NCI-H1048 (cell line): ENCODE measurements at places on chromosomes 5 and 9.

GRCh38 chr5:94761055-94761454 lies 142.6 kb downstream of the SLF1 start:
- no peak for DNase-seq

DNA sequence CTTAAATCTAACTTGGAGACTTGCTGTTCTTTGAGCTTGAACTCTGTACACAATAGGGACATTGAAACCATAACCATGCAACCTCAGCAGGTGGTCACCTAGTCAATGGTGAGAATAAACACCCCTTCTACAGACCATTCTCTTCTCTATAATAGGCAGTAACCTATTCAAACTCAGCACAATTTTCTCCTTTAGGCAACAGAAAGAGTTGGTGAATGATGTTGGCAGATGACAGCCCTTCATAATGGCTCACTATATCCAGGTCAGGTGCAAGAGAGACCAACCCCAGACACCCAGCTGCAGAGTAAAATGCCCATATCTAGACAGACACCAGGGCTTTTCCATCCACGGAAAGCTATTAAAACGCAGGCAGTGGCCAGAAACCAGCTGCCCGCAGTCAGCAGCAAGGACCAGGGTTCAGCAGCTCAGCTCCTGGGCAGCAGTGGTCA lies 106.7 kb downstream of the SERINC5 start:
- no peak for DNase-seq

DNA sequence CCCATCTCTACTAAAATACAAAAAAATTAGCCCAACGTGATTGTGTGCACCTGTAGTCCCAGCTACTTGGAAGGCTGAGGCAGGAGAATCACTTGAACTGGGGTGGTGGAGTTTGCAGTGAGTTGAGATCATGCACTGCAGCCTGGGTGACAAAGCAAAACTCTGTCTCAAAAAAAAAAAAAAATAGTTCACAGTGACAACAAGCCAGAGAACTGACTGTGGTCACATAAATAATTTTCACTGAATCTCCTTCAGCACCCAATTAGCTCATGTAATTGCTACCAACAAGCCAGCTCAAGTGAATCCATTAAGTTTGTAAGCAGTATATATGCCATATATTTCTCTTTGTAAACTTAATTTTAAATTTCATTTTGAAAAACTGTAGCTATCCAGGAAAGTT lies 14.5 kb upstream of the AFAP1L1 start:
- DNase-seq = no peak

DNA sequence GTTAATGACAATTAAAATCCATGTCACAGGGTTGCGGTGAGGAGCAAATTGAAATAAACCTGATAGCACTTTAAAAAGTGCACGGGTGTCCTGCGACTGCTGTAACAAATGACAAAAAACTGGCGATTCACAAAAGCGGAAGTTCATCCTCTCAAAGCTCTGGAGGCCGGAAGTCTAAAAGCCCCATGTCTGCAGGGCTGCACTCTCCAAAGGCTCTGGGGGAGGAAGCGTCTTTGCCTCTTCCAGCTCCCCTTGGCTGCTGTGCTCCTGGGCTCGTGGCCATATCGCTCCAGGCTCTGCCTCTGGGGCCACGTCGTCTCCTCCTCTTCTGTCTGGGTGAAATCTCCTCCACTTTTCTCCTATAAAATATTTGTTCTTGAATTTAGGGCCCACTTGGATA lies 273.9 kb upstream of the IRX2 start:
- DNase-seq = no peak

DNA sequence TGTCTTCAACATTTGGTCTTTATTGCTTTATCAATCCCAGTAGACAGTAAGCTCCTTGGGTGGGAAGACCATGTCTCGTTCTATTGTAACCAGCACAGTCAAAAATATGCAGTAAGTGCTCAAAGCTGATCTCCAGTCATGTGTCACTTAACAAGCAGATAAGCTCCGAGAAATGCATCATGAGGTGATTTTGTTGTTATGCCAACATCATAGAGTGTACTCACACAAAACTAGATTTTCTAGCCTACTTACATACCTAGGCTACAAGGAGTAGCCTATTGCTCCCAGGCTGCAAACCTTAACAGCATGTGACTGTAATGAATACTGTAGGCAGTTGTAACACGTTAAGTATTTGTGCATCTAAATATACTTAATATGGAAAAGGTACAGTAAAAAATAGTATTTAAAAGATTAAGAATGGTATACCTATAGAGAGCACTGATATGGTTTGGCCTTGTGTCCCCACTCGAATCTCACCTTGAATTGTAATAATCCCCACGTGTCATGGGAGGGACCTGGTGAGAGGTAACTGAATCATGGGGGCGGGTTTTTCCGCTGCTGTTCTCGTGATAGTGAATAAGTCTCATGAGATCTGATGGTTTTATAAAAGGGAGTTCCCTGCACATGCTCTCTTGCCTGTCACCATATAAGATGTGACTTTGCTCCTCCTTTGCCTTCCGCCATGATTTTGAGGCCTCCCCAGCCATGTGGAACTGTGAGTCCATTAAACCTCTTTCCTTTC lies 39.8 kb upstream of the PCSK5 start:
- no peak for DNase-seq

GRCh38 chr9:26462751-26463150 lies 429.9 kb downstream of the CAAP1 start:
- no peak for DNase-seq

DNA sequence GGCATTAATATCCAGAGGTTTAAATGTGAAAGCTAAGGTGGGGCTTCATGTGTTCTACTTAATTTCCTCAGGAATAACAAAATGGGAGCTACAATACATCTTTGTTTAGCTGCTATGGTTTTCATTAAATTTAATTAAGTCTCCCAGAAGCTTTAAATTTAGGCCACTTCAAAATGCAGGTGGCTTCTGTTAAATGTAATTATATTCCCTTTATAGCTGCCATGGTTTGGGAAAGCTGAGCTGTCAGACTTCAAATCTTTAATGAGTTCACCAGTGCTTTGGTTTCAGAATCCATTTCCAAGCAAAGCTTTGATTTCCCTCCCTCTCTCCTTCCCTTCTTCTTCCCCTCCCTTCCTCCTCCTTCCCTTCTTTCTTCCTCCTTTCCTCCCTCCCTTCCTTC lies 58.4 kb upstream of the FAM170A start:
- no peak for DNase-seq

GRCh38 chr9:71744754-71745521 lies 23.4 kb downstream of the CEMIP2 start:
- DNase-seq = no peak
